ENCODE measurements at places on chromosomes 3 and 15.

DNA sequence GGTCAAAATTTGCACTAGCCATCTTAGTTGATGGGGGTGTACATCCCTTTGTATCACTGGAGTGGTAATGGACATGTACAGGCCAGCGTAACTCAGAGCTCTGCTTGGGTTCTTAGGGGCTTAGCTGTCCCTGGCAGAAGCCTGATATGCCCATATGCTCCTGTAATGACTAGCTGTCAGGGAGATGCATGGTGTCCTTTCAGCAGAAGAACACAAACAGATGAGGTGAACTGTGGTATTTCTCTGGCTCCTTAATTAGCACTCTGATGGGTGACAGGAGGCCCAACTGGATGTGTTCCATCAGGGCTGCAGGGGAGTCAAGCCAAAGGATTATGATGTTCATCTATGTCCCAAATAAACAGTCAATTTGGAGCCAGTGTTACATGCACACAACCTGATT lies 774.5 kb downstream of the AGBL1 start:
- no peak for DNase-seq

DNA sequence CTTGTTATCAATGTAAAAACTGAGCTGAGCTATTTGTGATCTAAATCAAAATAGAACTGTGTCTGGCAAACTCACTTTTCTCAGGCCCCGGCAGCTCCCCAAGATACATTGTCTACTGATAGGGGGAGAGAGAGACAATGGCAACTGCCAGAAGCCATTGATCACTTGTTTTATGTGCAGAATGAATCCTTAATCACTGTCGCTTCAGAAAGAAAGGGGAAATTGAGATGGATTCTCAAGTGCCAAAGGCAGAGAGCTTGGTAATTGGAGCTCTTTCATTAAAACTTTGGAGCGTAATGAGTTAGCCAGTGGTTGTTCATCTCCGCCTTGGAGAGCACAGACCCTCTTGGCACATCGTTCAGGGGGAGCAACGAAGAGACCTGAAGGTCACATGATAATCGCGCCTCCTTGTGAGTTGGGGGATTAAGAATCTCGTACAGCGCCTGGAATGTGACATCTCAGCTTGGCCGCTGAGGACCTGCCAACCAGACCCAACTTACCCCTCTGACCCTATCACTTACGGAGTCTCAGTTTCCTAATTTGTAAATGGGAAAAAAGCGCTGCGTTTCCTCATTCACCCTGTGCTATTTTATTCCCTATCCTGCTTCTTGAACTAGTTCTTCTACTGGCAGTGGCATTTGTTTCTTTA lies 252.8 kb downstream of the VPS13C start:
- no peak for DNase-seq

GRCh38 chr15:68367226-68367625 lies 64.7 kb downstream of the ITGA11 start:
- DNase-seq = no peak

- no peak for DNase-seq
Measured at GRCh38 chr3:101141135-101141534, 147.9 kb upstream of the ABI3BP start.

DNA sequence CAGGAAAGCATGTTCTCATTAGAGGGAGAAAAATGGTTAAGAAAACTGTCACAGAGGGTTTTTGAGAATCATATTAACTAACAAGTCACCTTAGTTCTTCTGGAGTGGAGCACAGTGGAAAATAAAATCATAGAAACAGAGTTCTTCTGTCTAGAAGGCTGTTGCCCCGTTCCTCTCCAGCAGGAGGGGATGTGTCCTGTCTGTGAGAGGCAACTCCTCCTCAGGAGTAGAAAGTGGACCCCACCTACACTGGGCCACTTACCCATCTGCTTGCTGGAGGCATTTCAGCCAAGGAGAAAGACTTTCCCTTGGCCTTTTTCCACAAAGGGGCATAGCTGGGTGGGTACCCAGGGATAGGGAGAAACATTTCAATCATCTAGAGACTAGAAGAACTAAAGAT lies 106.6 kb downstream of the SSR3 start:
- peak; percentile 64 for DNase-seq
